ENCODE measurements at places on chromosomes 7 and 10. TPM values are rescaled to one million over a fixed set of nuclear protein-coding genes. Genes with fewer than 3 reads are reported as not detected.

DNA sequence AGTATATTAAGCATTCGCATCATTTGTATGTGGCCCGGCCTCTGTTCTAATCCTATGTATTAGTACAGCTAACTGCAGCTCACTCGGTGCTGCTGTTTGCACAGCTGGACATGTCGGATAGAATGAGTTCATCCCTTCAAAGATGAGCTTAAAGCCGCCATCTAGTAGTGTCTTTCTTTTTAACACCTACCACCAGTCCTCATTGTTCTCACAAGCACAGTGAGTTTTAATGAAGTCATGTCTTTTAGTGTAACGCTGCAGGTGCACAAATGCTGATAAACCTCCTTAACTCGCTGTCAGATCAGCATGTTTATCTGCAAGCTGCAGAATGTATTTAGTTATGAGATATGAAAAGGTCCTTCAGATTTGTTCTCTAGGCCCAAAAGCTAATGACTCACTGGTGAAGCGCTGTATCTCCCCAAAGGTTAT lies 247.5 kb downstream of the MTERF1 start:
- H3K27me3 ChIP-seq = no peaks in the 10 kb centered on the region
- H3K27ac ChIP-seq = no peak overlapping the region
- no peak for DNase-seq
- H3K4me3 ChIP-seq = no peak overlapping the region
- H3K36me3 ChIP-seq = no peaks in the 10 kb centered on the region

The SFTPA1 gene
- total RNA-seq = not detected

DNA sequence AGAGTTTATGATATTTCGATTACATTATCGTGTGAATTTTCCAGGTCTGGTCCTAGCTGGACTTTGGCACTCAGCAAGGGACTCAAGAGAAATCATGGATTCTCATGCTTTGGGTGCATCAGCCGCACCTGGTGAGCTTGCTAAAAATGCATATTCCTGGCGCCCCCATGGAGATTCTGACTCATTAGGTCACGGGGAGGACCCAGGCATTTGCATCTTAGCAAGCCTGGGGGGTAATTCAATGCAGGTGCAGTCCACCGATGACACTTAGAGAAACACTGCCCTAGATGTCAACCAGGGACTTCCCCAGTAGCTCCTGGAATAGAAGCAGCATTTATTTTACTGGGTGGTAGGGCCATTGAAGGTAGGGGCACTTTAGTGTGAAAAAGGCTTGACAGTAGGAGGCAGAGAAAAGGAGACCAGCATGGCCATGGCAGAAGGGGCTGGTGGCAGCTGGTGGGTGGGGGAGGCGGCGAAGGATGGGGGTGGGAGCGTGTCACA lies 29.9 kb upstream of the PDCD4 start:
- H3K4me1 ChIP-seq = peaks cover 49% of the 10 kb centered on the region
- peak; percentile 83 for DNase-seq
- no peaks in the 10 kb centered on the region for H3K27me3 ChIP-seq
- no peaks in the 10 kb centered on the region for H3K36me3 ChIP-seq
- H3K27ac ChIP-seq = peak overlapping the region; percentile 65

- H3K27ac ChIP-seq = peak overlapping the region; percentile 68
- peaks cover 43% of the 10 kb centered on the region for H3K4me1 ChIP-seq
- peaks cover 41% of the 10 kb centered on the region for H3K36me3 ChIP-seq
Observed at GRCh38 chr10:84424731-84425167, 96.4 kb downstream of the CCSER2 start.

The NKX2-3 gene
- not detected for total RNA-seq

GRCh38 chr10:52437205-52437646 lies 123.1 kb downstream of the DKK1 start:
- DNase-seq = no peak
- no peaks in the 10 kb centered on the region for H3K4me1 ChIP-seq
- H3K27ac ChIP-seq = no peak overlapping the region
- no peaks in the 10 kb centered on the region for H3K27me3 ChIP-seq
- no peaks in the 10 kb centered on the region for H3K36me3 ChIP-seq

DNA sequence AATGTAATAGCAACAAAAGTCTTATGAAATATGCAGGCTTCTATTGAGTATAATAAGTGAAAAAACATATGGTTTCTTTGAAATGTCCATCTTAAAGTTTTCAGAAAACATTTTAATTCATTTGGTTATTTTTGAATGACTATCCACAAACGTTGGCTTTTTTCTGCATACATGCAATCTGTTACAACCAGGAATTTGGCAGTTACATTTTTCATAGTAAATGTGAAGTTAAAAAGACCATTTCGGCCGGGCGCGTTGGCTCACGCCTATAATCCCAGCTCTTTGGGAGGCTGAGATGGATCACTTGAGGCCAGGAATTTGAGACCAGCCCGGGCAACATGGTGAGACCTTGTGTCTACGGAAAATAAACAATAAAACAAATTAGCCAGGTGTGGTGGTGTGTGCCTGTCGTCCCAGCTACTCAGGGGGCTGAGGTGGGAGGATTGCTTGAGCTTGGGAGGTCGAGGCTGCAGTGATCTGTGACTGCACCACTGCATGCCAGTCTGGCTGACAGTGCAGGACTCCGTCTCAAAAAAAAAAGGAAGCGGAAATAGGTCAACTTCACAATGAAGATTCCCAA lies 73.9 kb upstream of the NMT2 start:
- no peak overlapping the region for H3K27ac ChIP-seq
- H3K36me3 ChIP-seq = peaks cover 4% of the 10 kb centered on the region
- H3K4me1 ChIP-seq = peaks cover 11% of the 10 kb centered on the region
- no peak for DNase-seq

DNA sequence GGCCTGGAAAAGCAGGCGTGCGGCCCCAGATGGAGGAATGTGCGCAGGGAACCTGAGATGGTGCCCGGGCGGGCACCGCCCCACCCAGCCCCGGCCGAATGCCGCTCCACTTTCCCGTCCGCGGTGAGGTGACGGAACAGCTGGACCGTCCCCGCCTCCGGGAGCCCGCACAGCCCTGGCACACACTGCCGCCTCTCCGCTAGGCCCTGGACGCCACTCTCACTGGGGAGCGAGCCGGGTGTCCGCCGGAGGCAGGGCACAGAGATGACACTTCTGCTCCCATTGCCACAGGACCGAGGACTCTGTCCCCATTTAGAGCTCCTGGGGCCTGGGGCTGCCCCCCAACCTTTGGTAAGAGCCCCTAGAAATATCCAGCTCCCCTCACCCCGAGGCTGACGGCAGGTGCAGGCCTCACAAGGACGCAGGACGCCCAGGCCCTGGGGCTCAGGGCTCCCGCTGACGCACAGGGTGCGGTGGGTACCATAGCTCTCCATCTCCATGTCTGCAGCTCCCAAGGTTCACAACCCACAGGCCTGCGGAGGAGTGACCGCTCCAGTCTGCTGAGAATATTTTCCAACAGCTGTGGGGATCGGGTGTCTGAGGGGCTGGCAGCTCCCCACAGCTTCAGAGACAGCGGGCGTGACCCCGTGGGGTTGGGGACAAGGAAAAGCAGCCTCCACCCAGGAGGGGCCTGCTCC lies 52.2 kb upstream of the PDGFA start:
- no peaks in the 10 kb centered on the region for H3K27me3 ChIP-seq
- H3K36me3 ChIP-seq = peaks cover 16% of the 10 kb centered on the region
- no peak overlapping the region for H3K27ac ChIP-seq

DNA sequence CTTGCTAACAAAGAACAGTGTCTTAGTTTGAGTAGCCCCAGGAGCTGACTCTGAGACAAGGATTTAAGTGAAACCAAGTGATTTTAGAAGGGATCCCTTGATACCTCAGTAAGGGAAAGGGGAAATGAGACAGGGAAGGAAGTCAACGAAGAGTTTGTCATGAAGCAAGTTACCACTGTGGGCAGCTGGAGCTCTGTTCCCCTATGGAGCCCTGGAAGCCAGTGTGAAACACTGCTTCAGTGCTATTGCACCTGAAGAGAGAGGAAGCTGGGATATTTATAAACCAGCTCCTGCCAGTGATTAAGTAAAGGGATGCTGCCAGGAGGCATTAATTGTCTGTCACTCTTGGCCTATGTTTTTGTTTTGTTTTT lies 58.9 kb upstream of the WAPL start:
- no peaks in the 10 kb centered on the region for H3K36me3 ChIP-seq
- H3K4me3 ChIP-seq = no peak overlapping the region
- no peaks in the 10 kb centered on the region for H3K27me3 ChIP-seq
- H3K27ac ChIP-seq = no peak overlapping the region

The LIPM gene
- total RNA-seq = not detected

DNA sequence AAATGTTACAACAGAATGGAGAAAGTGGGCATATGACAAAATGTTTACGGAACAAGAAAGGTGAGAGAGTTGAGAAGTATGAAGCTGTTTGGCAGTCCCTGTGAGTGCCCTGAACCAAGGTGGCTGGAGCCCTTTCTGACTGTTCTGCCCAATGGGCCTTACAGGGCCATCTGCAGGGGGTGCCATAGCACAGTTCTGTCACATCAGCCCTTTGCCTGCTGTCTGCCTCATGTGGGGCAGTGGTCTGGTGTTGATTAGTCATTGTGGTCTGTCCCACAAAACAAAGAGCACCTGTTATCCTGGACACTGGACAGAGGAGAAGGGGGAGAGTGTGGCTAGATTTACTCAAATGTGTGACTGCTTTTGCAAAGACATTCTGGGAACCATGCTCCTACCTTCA lies 51.5 kb upstream of the OSBPL3 start:
- H3K4me3 ChIP-seq = no peak overlapping the region
- H3K36me3 ChIP-seq = no peaks in the 10 kb centered on the region
- DNase-seq = no peak
- peaks cover 35% of the 10 kb centered on the region for H3K4me1 ChIP-seq

The JAKMIP3 gene
- total RNA-seq = 0.52 TPM

DNA sequence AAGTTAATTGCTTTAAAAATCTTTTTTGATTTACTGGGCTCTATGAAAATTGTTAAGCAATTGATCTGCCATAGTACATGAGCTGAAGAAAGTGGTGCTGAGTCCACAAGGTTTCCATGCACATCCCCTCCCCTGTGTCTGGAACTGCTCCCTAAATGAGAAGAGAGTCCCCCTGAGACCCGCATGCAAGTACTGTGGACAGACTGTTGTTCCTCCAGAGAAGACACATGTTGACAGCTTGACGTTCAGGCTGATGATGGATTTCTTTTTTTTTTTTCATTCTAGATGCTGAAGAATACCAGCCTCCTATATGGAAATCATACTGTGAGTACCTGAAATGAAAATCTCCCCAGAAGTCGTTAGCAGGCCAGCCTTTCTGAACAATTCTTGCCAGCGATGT lies 159.8 kb downstream of the CHN2 start:
- H3K4me1 ChIP-seq = no peaks in the 10 kb centered on the region
- no peak overlapping the region for H3K27ac ChIP-seq
- H3K36me3 ChIP-seq = no peaks in the 10 kb centered on the region
- no peak overlapping the region for H3K4me3 ChIP-seq
- H3K27me3 ChIP-seq = peaks cover 2% of the 10 kb centered on the region

GRCh38 chr10:89540420-89540949 lies 5.1 kb upstream of the SLC16A12 start:
- H3K36me3 ChIP-seq = no peaks in the 10 kb centered on the region
- no peak overlapping the region for H3K27ac ChIP-seq
- H3K4me1 ChIP-seq = no peaks in the 10 kb centered on the region

The SLC26A4 gene
- 0.74 TPM for total RNA-seq

GRCh38 chr7:1359681-1360485 lies 99.4 kb downstream of the MICALL2 start:
- H3K4me3 ChIP-seq = no peak overlapping the region
- H3K36me3 ChIP-seq = no peaks in the 10 kb centered on the region

GRCh38 chr10:123019941-123020703 lies 11.3 kb downstream of the ACADSB start:
- H3K27me3 ChIP-seq = no peaks in the 10 kb centered on the region
- no peak overlapping the region for H3K4me3 ChIP-seq
- no peak overlapping the region for H3K27ac ChIP-seq
- H3K36me3 ChIP-seq = peaks cover 5% of the 10 kb centered on the region

DNA sequence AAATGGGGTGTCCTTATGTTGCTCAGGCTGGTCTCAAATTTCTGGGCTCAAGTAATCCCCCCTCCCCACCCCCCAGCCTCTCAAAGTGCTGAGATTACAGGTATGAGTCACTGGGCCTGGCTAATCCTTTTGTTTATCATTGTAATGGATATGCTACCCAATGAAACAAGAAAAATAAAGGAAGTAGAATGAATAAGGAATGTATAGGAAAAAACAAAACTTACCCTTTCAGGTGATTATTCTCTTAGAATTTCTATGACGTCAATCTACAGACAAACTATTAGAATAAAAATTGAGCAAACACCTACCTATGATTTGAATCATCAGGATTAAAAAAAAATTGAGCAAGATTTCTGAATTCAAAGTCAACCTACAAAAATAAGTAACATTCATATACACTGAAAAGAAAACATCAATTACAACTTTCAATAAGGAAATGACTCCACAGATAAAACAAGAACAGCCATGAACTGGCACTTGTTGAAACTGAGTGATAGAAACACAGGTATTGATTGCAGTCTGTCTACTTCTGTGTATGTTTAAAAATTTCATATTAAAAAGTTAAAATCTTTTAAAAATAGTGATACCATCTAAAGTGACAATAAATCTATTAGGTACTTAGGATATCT lies 12.2 kb downstream of the ADAM12 start:
- H3K36me3 ChIP-seq = no peaks in the 10 kb centered on the region
- H3K4me1 ChIP-seq = no peaks in the 10 kb centered on the region
- no peak overlapping the region for H3K4me3 ChIP-seq
- H3K27me3 ChIP-seq = no peaks in the 10 kb centered on the region
- H3K27ac ChIP-seq = no peak overlapping the region
- no peak for DNase-seq

DNA sequence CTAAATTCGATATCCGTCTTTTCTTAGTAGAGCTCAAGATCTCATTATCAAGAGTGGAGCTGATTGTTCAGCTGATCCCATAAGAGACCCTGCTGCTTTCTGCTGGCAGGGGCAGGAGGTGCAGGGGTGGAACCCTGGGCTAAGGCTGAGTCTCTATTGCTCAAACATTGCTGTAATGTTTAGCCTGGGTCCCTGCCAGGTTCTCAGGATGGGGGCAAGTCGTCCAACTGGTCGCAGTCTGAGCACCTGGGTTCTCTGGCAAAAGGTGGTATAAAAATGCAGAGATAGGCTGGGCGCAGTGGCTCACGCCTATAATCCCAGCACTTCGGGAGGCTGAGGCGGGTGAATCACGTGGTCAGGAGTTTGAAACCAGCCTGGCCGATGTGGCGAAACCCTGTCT lies 62.0 kb upstream of the NRBF2 start:
- H3K27me3 ChIP-seq = peaks cover 25% of the 10 kb centered on the region
- H3K4me3 ChIP-seq = no peak overlapping the region

- no peaks in the 10 kb centered on the region for H3K36me3 ChIP-seq
- no peaks in the 10 kb centered on the region for H3K27me3 ChIP-seq
- H3K4me1 ChIP-seq = peaks cover 2% of the 10 kb centered on the region
- H3K4me3 ChIP-seq = no peak overlapping the region
Observed at GRCh38 chr10:73968098-73968521, 29.8 kb upstream of the VCL start.

- DNase-seq = no peak
- no peak overlapping the region for H3K4me3 ChIP-seq
- H3K27ac ChIP-seq = no peak overlapping the region
- H3K4me1 ChIP-seq = no peaks in the 10 kb centered on the region
Observed at GRCh38 chr10:13496931-13497330, 31.9 kb downstream of the BEND7 start.

The PLEKHS1 gene
- not detected for total RNA-seq

The MEST gene
- 1.6 TPM for total RNA-seq

The SEMA3A gene
- total RNA-seq = 2.7 TPM

Measured in activated naive CD4-positive, alpha-beta T cell treated with anti-CD3 and anti-CD28 coated beads for 36 hours (primary cell).